ENCODE measurements at places on chromosomes 6 and 20.

GRCh38 chr6:53178837-53179432 lies 30.3 kb upstream of the GCM1 start:
- DNase-seq: no peak

DNA sequence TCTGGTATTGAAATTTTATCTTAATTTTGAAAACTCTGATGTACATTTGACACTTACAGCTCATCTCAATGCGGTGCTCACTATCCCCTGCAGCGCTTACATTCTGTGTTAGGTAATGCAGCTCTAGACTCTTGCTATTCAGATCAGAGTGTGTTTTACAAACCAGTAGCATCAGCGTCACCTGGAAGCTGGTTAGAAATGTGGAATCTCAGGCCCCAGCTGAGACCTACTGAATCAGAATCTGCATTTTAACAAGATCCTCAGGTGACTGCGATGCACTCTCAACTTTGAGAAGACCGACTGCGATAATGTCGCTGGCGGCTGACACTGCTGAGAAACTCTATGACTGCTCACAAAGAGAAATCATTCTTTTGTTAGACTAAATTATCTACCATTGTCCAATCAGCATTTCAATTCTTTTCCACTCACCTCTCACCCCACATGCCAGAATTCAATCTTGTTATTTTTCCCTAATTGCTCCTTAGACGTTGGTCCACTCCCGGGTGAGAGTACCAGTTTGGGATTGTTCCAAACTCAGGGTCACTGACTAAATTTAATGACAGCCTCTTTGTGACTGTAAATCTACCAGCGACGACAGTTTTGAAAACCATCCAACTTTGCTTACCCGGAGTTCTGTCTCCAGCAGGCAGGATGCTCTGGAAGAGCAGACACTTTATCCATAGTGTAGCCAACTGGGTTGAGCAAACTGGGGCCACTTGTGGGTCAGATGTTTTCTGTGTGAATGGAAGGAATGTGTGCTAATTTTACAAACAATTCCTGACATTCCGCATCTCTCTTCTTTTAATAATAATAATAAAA lies 140.1 kb upstream of the BTBD3 start:
- DNase-seq: no peak

- DNase-seq: no peak
These were observed 371.4 kb downstream of the HDGFL1 start for GRCh38 chr6:22940581-22941290.

DNA sequence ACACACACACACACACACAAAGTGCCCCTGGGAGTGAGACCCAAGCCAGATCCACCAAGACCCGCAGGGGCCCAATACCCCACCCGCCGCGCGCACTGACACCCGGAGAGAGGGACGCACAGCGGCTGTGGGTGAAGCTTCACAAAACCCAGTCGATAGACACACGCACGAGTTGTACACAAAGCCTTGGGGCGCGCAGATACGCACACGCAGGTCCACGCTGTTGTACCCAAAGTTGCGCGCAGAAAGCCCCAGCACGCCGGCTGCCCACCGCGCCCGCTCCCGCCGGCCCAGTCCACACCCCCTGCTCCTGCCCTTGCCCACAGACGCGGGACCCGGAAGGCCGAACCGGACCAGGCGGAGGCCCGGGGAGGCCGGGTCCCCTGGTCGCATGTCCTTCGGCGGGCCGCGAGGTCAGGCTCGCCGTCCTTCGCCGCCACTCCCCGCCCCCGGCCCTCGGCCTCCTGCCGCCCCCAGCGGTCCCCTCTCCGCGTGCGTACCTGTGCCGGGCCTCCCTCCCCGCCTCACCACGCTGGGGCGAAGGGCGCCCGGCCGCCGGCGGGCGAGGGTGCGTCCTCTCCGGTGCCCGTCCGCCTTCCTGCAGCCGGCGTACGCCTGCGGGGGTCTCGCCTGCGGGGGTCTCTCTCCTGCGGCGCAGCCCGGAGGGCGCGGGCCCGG lies at the start of gene TMEM74B:
TSS of gene TMEM74B (minus strand) at position 344 of the 678 bp plus-strand sequence. CDS start 1,180 bp downstream, outside the sequence.
- no peak for DNase-seq

DNA sequence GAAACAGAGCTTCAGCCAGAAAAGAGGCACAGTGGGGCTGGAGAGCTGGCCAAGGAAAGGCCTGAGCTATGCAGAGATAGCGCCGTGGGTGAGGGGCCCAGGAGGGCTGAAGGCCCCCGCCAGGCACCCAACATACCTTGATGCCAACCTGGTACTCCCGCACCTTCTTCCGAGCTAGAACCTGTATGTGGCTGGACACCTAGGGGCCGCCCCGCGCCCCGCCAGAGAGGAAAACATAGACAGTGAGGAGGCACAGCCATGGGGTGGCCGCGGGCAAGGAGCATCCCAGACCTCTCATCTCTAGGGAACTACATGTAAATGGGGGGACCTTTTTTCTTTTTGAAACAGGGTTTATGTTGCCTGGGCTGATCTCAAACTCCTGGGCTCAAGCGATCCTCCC lies 12.0 kb downstream of the RPL10A start:
- no peak for DNase-seq

GRCh38 chr6:133977983-133978895 lies 25.2 kb downstream of the TBPL1 start:
- no peak for DNase-seq

- no peak for DNase-seq
These were observed 101.1 kb downstream of the HIVEP1 start for GRCh38 chr6:12113190-12113577.

DNA sequence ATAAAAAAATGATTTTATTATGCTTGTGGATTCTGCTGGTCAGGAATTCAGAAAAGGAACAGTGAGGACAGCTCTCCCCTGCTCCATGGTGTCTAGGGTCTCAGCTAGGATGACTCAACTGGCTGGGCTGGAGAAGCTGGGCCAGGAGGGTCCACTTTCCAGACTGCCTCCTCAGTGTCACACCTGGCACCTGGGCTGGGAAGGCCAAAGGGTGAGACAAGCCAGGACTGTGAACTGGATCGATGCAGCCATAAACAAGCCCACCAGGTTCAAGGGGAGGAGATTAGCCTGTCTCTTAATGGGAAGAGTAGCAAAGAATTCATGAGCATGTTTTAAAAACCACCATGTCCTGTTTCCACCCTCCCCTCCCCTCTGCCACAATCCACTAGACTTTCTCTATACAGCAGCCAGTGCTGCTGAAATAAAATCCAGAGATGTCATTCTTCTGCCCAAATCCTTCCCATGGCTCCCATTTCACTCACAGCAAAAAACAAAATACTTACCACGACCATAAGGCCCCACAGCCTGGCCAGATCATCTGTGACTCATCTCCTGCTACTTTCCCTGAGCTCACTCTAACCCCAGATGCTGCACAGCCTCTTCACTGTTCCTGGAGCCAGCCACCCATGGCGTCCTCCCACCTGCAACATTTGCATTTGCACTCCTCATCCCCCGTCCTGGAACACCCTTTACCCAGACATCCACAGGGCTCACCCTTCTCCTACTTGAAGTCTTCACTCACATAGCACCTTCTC lies 13.8 kb downstream of the SPTLC3 start:
- no peak for DNase-seq

DNA sequence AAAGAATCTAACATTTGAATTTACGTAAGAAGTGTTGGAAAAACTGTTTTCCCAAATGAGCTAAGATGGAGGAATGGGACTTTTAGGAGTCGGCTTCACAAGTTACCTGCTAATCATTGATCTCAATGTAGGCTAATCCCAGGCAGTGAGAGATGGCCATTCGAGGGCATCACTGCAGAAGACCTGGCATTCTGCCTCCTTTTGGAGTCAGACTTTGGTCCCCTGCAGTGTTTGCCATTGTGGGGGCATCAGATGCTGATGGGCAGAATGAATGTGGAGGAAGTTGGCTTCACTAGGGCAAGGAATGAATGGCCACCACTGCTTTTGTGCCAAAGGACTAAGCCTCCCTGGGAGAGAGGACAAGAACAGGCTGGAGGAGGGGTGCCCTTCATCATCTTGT lies 55.7 kb upstream of the NKX2-2 start:
- no peak for DNase-seq

DNA sequence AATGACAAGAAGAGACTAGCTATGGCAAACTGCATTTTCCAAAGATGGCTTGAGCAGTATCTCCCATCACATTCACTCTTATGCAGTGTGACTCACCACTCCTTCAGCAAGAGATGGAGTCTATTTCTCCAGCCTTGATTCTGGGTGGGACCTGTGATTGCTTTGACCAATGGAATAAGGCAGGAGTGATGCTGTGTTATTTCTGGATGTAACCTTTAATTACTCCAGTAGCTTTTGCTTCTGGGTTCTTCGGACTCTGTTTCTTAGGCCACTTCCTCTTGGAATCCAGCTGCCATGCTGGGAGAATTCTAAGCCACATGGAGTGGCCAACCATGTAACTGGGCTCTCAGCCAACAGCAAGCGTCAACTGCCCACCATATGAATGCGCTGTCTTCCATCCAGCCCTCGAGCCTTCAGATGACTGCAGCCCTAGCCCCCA lies 50.7 kb downstream of the TGM2 start:
- DNase-seq: no peak

- DNase-seq: no peak
These were observed 22.8 kb downstream of the OR2A4 start for GRCh38 chr6:131678442-131678841.

DNA sequence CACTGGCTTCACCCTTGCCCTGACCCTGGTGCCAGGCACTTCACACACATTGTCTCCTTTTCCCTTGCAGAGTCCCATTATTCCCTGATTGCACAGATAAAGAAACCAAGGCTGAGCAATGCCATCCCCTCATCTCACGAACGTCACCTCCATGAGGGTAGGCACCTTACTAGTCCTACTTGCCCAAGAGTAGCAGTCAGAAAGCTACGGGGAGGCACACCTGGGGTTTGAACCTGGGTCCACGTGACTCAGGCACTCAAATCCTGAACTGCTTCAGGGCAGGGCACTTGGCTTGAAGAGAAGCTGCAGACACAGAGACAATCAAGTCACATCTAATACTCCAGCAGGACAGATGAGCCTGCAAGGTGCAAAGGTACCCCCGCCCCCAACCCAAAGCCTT lies 1.9 kb downstream of the BCAS1 start:
- DNase-seq: no peak

GRCh38 chr6:56542364-56543331 lies 100.0 kb downstream of the DST start:
- peak; percentile 95 for DNase-seq

- no peak for DNase-seq
These were observed 19.3 kb downstream of the ZNF334 start for GRCh38 chr20:46494077-46494476.

DNA sequence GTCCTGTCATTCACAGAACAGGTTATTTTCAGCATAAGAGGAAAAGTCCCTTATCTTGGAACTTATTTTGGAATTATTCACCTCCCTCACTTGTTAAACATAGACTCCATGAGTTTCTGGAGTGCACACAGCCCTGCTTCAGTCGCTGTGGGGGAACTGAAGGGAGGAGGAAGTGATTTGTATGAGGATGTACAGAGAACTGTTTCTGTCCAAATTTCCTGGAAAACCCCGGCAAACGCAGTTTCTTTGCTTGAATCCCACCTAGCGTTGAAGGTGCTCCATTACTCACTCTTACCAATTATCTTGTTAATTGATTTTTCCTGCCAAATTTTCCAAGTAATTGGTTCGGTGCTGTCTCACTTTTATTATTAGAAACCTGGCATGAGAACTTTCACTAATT lies 78.0 kb upstream of the AGPAT4 start:
- DNase-seq: no peak

GRCh38 chr20:19427480-19427879 lies 215.0 kb downstream of the SLC24A3 start:
- no peak for DNase-seq

- no peak for DNase-seq
These were observed 305.8 kb downstream of the CDH26 start for GRCh38 chr20:60263725-60264709.

DNA sequence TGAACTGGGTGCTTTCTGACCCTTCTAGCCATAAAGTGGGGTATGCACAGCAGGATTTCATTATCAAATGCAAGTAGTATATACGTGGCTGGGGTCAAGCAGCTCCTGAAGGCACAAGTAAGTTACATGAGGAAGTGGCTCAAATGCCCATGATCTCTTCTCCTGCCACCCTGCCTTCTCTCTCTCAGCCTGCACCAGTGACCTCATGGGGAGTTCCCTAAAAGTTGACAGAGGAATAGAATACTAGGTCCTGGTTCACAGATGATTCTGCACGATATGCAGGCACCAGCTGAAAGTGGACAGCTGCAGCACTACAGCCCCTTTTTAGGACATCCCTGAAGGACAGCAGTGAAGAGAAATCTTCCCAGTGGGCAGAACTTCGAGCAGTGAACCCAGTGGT lies 282.0 kb downstream of the BCKDHB start:
- DNase-seq: no peak

DNA sequence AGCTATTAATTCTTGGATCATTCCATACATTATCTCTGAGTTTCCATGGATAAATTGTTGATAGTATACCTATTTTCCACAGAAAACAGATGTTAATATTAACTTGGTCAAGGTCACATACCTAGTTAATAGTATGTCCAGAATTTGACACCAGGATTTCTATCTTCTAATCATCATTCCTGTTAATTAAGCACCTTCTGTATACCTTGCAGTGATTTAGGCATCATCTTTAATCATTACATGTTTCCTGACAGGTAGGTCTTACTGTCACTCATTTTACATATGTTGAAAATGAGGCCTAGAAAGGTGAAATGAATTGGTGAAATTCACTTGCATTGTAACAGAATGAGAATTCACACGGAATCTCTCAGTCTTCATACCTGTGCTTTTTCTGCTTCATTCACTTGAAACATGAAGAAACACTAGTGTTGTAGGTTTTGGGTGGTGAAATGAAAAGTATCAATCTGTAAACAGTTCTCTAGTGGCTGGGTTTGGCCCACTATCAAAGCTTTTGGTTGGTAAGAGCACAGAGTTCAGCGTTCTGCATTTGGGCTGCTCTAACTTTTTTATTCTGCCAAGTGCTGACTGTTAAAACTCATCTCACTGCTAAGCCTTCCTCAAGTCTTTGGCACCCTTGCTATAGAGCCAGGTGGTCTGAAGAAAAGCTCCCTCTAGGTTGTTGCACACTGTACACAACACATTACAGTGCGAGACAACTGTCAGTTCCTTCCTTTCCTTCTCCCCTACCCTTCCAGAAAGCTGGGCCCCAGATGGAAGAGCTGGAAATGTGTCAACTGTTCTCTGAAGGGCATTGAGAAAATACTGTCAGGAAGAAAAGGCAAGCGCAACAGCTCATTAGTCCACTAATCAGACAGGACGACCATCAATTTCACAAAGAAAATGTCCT lies 57.8 kb upstream of the C20orf144 start:
- DNase-seq: no peak

DNA sequence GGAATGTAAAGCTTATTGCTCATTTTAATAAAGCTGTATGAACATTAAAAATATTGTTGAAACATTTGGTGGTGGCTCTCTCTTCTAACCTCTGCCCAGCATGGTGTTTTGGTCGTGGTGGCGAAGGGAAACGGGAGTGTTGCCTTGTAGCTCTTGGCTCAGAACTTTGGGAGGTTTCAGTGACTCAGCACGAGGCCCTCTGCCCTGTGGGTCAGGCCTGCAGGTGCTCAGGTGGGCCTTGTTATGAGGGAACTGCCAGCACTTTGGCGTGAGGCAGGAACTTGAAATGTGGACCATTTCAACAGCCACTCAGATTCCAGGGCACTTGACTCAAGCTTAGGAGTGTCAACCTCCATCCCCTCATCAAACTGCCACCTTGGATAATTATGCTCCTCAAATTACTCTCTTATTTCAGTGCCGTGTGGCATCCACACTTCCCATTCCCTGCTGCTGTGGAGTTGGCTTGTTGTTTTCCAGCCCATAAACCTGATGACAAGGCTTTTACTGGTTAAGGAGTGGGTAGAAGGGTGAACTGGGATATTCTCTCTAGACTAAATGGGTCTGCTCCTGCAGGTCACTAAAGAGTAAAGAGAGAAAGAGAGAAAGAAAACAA lies 36.3 kb downstream of the PRDM1 start:
- peak; percentile 50 for DNase-seq

- DNase-seq: no peak
These were observed 33.7 kb upstream of the ADGRF1 start for GRCh38 chr6:47075741-47076421.
